Nephron progenitor cell (in vitro differentiated cells): ENCODE measurements at places on chromosomes 1 and 21.
A peak's percentile ranks its signal among the peaks of the same experiment; 100 is the strongest.

DNA sequence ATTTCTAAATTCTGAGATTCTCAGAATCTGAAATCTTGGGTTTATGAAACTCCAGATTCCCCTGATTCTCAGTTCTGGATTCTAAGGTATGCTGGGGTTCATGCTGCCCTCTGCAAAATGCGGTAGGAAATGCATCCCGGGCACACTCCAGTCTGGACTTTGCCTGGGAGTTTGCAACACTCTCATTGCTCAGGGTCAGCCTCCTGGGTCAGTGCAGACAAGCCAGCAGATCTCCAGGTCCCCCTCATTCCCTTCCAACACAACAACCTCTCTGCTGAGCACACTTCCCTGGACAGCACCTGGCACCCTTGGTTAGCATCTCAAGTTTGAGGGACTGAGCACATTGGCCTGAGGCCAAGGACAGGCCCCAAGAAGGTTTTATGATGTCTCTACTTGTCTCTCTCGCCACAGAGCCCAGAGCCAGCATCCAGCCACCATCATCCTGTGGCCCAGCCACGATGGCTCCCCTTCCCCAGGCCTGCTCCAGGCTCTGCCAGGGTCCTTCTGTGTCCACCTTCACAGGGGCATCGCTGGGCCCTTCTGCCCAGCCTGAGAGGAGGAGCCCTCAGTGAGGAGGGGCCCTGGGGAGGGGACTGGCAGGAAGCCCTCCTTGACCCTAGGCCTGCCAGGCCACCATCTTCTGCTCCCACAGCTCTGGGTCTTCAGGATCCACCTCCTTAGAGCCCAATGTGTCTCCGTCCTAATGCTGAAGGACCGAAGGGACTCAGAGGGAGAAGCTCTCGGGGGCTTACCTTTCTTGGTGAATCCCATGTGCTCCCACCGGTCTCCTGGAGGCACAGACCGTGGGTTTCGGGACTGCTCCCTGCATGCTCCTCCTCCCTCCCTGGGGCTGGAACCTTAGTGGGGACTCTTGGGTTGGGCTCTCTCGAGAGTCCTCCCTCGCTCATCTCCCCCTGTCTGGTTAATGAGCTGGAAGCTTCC is 550.7 kb downstream of the PTPRU start:
- no peak for DNase-seq

GRCh38 chr1:35600593-35600992 is 27.5 kb downstream of the TFAP2E start:
- DNase-seq, result no peak

DNA sequence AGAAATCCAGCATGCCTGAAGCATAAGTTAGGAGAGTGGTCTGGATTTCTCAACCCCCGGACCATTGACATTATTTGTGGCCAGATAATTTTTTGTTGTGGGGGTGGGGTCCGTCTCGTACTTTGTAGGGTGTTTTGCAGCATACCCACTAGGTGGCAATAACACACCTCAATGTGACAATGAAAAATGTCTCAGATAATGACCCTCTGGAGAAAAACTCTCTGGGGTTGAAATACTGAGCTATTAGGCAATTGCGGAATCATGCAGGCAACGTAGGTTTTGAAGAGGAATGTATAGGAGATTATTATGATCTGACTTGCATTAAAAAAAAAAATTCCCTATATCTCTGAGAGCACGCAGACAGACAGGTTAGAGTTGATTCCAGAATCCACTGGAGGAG is 25.3 kb upstream of the RRP15 start:
- peak; percentile 4 for DNase-seq

DNA sequence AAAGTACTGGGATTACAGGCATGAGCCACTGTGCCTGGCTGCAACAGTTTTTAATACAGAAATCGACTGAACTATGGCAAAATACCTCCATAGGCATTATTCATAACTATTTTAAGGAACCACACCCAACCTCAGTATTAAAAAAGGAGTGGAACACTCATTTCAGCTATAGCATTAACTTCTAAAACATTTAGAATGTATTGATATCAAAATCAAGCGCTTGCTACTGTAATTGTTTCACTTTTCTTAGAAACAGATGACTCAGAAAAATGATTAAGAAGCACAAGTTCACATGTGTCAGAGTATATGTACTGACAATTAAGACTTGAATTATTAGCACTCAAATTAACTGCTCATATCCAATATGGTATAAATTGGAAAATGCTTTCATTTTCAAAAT is 15.1 kb downstream of the AIDA start:
- DNase-seq, result no peak

DNA sequence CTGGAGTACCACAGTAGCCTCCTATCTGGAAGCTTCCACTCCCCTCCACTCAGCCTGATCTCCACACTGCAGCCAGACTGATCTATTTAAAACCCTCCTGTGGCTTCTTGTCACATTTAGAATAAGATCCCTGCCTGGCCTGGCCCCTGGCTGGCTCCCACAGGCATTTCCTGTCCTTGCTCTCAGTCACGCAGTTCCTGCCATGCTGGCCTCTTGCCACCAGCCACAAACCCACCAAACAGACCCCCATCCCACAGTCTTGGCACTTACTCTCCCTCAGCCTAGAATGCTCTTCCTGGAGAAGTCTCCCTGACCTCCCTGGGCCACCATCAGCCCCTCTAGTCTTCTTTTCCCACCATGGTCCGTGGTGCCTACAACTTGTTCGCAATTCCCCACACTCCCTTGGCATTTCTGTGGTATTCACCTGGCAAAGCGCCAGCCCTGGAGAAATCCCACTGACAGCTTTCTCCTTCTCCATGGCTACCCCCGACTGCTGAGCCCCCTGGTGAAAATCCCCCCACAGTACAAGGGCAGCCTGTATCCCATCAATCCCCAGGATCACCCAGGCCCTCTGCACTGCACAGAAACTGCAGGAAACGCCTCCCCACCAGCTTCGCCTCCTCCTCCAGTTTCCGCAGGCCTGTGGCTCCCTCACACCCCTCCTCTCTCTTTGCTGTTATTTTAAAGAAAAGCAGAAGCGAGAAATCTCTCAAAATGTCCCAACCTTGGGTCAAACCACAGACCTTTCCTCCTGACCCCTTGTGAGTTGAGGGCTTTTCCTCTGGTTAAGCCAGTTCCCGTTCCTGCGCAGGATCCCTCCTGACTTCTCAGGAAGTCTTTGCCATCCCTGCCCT is 94.5 kb downstream of the SYT2 start:
- DNase-seq, result no peak

GRCh38 chr1:28172713-28173150 is 3.8 kb downstream of the PTAFR start:
- no peak for DNase-seq
